ENCODE measurements at places on chromosomes 7 and 10.

GRCh38 chr10:69973678-69974077 is 79.0 kb upstream of the MACROH2A2 start:
- DNase-seq, result no peak

DNA sequence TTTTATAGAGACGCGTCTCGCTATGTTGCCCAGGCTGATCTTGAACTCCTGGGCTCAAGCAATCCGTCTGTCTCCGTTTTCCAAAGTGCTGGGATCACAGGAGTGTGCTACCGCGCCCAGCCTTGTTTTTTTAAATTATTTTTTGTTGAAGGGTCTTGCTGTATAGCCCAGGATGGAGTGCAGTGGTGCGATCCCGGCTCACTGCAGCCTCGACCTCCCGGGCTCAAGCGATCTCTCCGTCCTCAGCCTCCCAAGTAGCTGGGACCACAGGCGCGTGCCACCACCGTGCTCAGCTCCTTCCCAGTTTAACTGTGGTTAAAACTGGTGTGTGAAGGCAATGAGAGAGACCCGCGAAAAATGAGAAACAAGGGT is 11.0 kb upstream of the HNRNPF start:
- DNase-seq, result no peak

GRCh38 chr10:86751477-86751876 is 4.9 kb upstream of the BMPR1A start:
- DNase-seq, result no peak

DNA sequence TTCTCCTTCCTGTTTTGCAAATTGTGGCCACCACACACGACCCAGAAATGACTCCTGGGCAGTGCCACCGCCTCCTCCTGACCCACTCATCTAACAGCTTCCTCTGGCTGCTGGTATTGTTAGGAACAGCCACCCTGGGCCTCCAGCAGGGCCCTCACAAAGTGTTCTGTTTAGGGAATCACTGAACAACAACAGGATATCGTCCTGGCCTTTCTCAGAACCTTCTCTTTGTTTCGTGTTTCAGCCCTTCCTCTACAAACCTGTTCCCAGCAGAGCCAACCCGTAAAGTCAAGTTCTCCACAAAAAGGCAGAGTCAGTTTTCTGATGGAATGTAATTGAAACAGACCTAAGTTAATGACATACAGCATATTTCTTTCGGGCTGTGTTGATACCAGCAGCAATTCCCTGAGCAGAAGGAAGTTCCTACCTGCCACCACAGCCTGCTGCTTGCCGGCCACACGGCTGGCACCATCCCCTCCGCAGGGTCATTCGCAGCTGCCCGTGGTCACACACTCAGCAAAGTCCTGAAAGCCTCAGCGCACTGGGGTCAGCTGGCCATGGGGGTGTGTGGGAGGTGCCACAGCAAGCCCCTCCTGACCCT is 91.7 kb upstream of the PITRM1 start:
- no peak for DNase-seq

- peak; percentile 83 for DNase-seq
Observed at GRCh38 chr10:22325272-22326144, 4.6 kb downstream of the BMI1 start.

DNA sequence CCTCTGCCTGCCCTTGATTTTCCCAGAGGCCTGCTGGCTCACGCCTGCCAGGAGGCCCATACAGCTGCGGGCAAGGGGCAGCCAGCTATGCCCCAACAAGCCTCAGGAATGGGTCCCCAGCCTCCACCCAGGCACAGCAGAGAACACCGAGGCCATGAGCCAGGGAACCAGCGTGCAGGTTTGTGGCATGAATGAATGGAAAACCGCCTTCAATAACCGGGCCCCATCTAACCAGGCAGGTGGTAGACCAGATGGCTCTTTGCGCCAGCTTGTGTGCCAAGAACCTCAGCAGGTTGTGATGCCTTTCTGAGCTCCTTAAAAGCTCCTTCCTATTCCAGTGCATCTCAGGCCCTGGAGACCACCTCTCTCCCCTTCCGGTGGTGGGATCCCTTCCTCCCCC is 50.2 kb downstream of the ELFN1 start:
- no peak for DNase-seq

DNA sequence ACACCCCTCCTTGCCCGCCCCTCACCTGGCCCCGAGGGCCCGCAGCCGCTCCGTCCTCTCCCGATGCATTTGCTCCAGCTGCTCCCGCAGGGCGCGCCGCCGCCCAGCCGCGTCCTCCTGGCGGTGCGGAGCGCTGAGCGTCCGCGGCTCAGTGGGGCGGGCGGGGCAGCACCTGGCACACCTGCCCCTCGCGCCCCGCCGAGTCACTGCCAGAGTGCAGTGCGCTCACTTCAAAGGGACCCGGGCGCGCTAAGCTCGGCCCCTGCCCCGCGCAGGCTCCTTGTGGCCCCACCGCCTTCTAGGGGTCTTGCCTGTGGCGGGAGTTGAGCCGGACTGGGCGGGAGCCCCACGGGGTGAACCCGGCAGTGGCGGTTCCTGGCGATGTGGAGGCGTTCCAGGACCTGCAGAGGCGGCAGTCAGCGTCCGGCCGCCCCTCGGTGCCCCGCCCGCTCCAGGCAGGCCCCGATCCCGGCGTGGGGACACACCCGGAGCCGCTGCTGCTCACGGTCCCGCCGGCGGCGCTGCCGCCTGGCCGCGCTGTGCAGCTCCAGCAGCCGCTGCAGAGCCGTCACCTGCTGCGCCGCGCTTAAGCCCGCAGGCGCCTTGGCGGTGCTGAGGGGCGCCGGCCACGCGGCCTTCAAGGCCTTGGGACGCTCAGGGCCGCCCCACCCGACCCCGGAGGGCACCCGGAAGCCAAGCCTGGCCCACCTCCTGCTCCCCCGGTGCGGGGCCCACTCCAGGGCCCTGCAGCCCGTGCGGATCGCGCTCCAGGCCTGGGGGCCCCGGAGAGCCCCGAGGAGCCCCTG is 6.7 kb downstream of the ATP6V1F start:
- peak; percentile 72 for DNase-seq

- DNase-seq, result peak; percentile 35
Observed at GRCh38 chr7:105304040-105304895, 84.5 kb downstream of the SRPK2 start.

GRCh38 chr7:91201442-91202113 is 62.7 kb upstream of the FZD1 start:
- no peak for DNase-seq

DNA sequence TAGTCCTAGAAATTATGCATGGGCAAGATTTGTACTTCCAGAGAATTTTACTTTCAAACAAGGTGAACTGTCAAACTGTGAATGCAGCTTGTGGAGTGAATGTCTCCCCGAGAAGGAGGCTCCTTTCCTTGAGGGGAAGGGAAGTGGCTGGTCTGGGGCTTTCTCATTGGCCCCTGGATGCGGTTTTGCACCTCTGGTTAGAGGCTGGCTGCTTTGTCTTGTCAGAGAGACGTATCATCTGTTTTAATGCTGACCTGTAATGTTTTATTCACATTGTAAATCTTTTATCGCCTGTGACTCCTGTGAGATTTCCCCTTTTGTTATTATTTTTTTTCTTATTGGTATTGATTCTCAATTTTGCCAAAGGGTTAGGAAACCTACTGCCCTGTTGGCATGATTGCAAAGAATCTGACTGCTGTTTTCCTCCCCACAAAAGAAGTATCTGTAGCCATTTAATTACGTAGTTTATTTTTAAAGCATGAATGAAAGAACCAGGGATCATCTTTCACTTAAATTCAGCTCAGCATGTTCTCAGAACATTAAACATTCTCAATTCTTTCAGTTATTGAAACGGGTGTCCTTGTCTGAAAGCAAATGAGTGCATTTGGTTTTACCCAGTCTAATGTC is 238.3 kb upstream of the NFE2L3 start:
- DNase-seq, result no peak

GRCh38 chr7:52726493-52726892 is 308.9 kb upstream of the POM121L12 start:
- peak; percentile 25 for DNase-seq

DNA sequence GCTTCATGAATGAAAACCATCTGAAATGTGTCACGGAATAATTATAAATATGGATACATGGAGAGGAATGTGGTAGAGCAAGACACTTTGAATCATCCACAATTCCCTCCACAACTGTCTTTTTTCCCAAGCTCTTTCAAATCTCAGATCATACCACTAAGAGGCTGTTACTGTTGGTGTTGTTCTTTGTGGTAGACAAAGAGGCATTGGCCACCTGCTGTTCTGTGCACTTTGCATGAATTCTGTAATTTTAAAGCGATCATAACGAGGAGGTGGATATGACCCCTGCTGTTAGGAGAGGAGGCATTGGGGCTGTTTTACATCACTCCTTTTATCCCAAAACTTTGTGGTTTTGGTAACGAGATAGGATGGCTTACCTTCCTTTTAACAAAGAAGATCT is 141.2 kb upstream of the KLF6 start:
- DNase-seq, result no peak

- no peak for DNase-seq
Observed at GRCh38 chr7:18902892-18903291, 214.5 kb downstream of the TWIST1 start.

DNA sequence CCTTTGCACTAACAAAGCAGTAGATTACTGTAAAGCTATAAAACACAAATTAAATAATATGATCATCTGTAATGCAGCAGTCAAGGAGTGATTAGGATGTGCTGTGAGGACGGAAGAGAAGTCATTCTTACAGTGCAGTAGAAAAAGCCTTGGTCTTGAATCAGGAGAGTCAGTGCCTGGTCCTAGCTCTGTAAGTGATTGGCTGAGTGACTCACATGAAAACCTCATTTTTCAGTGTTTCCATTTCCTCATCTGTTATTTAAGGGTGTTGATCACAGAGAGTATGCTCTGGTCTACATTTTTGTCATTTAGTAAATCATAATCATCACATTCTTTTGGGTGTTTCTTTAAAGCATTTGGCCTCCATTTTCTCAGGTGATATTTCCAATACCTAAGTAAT is 717.8 kb downstream of the LRMDA start:
- DNase-seq, result peak; percentile 47

DNA sequence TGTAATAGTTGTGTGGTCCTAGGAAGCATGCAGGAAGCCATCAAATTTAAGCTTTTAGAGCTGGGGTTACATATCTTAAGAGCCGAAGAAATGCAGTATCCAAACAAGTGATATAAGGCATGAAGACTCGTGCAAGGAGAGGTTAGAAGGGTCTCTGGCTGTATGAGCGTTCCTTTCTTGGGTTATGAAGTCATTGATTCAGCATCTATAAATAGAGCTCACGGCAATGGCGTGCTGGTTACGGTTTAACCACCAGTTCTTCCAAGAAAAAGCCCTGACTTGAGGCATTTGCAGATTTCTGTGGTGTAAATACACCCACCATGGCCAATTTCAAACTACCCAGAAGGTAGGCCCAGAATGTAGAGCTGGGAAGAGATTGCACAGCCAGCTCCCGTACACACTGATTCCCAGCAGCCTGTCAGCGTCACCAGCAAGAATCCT is 72.0 kb upstream of the KAT6B start:
- DNase-seq, result no peak

DNA sequence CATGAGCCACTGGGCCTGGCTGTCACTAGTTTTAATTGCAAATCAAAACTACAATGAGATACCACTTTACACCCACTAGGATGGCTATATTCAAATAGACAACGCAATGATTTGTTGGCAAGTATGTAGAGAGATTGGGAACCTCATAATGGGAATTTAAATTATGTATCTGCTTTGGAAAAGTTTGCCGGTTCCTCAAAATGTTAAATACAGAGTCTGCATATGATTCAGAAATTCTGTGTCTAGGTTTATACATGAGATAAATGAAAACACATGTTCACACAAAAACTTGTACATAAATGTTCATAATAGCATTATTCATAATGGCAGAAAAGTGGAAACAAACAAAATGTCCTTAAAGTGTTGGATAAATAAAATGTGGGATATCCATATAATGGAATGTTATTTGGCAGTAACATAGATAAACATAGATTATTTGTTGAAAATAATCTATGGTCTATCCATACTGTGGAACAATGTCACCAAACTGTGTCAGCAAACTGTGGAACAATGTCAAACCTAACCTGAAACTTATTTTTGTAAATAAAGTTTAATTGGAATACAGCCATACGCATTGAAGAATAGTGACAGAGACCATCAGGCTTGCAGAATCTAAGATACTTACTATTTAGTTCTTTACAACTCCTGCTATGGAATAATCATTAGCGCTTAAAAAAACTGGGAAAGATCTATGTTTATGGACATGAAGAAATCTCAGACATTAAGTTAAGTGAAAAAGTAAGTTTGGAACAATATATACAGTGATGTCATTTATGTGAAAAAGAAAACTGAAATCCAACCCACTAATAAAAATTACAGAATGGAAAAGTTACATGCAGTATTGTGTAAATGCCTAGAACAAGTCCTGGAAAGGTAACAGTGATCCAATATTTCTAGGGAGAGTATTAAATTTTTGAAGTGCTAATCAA is 70.9 kb downstream of the CCDC7 start:
- no peak for DNase-seq

DNA sequence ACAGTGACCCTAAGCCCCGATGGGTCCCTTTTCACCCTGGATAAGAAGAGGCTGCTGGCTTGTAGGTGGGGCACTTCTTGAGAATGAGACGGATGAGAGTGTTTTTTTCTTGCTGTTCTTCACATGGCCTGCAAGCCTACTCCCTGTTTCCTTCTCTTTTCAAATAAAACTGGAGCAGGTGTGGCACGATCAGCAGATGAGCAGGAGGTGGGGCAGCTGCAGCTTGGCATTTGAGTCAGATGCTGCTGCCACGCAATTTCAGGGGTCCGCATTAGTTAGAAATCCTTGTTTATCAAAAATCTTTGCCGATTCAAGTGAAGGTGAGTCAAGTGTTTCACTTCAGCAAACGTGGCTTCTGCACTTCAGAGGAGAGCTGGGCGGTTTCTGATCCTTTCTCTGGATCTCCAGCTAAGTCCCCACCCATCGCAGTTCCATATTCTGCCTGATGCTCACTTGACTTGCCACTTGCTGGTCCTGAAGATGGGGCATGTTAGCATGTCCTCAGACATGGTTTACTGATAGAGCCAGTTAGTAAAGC is 20.8 kb downstream of the WDFY4 start:
- no peak for DNase-seq

DNA sequence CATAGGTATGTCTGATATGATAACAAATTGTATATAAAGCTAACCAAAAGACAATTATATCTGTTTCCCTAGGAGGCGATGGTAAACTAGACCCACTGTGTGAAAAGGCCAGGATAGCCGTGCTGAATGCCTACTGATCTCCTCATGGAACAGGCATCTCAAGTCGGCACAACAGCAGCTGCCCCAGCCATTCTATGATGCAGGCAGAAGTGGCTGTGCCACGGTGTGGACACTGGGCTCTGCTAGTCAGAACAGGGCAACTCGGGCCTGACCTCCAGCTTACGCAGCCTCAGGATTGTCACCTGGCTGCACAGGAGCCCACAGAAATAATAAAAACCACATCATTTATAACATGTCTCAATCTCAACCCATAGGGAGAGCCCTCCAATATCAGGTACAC is 15.0 kb downstream of the C10orf53 start:
- DNase-seq, result no peak

- DNase-seq, result no peak
Observed at GRCh38 chr7:20980232-20980631, 193.5 kb upstream of the SP8 start.

- no peak for DNase-seq
Observed at GRCh38 chr10:43108951-43109350, 29.3 kb upstream of the CSGALNACT2 start.

Measured in astrocyte of the hippocampus (primary cell).